Osteoblast (primary cell): ENCODE measurements at places on chromosomes 5 and 9. TPM values are rescaled to one million over a fixed set of nuclear protein-coding genes. Genes with fewer than 3 reads are reported as not detected.

Gene SQSTM1
- total RNA-seq: 826 and 992 TPM in 2 replicates

Gene INSL6
- total RNA-seq: not detected in 2 replicates

Gene SHOC1
- under 0.01 TPM in 2 replicates for total RNA-seq

Gene TMEM215
- not detected in 2 replicates for total RNA-seq

Gene OTULIN
- total RNA-seq: 25.6 and 29.7 TPM in 2 replicates

Gene SPATA31A3
- not detected in 2 replicates for total RNA-seq
